ENCODE measurements at places on chromosomes 3 and 15.

GRCh38 chr3:55183201-55183600, 255.3 kb upstream of the LRTM1 start:
- DNase-seq = no peak

DNA sequence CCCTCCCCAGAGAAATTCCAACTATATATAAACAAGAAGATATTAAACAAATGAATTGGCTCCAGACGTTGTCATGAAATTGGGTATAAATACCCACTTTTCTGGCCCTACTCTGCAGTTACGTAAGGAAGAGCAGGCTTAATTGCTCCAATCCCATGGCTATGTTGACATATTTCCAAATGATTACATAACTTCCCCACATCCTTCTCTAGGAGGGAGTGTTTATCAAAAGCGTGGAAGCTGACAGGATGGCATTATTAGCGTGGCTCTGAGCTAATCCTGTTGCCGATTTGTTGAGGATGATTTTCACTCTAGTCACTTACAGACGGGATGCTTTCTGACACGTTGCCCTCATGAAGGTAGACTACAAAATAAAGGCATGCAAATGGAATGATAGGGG, 347.5 kb upstream of the TMCO5A start:
- no peak for DNase-seq

DNA sequence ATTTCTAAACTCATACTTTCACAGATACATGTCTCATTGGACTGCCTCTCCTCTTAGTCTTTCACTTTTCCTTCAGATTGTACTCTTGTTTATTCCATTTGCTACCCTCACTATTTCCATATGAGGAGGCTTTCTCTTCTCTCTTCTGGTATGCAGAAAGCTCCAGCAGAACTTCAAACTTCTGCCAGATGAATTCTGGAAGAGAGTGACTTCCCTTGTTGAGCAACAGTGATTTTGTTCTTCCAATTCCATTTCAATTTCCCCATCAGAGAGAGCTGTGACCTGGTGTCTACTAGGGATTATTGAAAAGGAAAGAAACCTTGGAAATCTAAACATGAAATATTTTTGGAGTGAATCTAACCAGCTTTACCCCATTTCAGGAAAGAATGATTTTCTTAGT, 523.2 kb upstream of the ZNF717 start:
- DNase-seq = no peak

- no peak for DNase-seq
These were observed 131.8 kb downstream of the MDFIC2 start for GRCh38 chr3:70180664-70181063.

GRCh38 chr3:59680919-59681318, 631.1 kb upstream of the CFAP20DC start:
- no peak for DNase-seq

GRCh38 chr15:36755341-36756000, 176.0 kb downstream of the CDIN1 start:
- no peak for DNase-seq

- no peak for DNase-seq
These were observed 125.8 kb downstream of the PGPEP1L start for GRCh38 chr15:98881526-98882520.

DNA sequence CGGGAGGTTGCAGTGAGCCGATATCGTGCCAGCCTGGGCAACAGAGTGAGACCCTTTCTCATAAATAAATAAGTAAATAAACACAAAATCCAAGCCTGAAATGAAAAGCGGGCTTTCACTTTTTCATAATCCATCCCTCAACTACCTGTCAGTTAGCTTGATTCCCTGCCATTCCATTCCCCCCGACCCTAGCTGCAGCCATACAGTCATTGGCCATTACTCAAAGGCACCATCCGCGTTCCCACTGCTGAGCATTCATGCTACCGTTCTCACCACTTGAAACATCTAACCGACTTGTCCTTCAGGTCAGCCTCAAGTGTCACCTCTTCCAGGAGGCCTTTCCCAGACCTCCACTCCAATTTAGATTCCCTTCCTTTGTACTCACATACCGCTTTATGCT, 1.1 kb upstream of the PARL start:
- DNase-seq = no peak

DNA sequence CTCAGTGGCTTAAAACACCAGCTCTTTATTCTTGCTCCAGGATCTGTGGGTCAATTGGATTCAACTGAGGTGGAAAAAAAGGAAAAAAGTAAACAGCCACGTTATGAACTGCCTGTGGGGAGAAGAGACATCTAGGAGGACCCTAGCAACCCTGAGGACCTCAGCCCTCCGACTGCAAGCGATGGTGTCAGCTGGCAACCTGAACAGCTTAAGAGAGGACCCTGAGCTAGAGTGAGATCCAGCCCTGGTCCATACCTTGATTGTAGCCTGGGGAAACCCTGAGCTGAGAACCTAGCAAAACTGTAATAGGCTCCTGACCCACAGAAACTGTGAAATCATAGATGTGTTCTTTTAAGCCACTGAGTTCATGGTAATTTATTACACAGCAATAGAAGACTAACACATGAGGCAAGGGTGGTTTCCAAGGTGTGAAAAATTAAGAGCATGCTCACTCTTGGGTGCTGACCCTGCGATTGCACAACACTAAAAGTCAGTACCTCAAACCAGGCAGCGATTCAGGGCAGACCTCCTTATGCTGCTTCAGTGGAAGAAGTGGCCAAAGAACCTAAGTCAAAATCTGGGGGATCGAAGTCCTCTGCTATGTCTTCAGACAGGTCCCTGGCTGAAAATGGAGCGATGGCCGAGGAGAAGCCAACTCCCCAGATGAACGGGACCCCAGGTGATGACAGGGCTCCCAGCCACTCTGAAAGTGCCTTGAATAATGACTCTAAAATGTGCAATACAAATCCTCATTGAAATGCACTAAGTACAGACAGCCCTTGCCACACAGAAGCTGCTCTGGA, 57.7 kb downstream of the GASK1A start:
- DNase-seq = no peak

- no peak for DNase-seq
These were observed 126.6 kb upstream of the MME start for GRCh38 chr3:154953538-154953937.

GRCh38 chr3:195394024-195394423, 48.8 kb downstream of the ACAP2 start:
- DNase-seq = no peak

GRCh38 chr3:165389064-165389463, 192.9 kb upstream of the SLITRK3 start:
- DNase-seq = no peak

- no peak for DNase-seq
These were observed 26.3 kb upstream of the TIPARP start for GRCh38 chr3:156648086-156648485.

GRCh38 chr3:50491023-50491422, 12.4 kb downstream of the CACNA2D2 start:
- no peak for DNase-seq

DNA sequence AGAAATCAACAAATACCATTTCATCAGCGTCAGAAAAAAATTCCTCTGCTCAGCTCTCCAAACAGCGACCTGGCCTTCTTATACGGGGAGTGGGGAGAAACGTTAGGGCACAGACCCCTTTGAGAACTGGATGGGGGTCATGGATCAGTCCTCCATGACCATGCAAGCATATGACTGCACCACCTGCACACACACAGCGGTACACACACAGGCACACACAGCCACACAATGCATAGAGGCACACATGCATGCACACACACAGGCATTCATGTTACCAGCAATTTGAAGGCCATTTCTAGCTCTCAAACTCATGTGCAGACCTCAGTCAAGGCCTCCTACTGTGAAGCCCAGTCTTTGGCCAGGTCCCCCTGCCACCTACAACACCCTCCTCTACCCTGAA, 50.2 kb downstream of the SLC41A3 start:
- no peak for DNase-seq

GRCh38 chr3:148642616-148643015, 55.1 kb upstream of the AGTR1 start:
- no peak for DNase-seq

DNA sequence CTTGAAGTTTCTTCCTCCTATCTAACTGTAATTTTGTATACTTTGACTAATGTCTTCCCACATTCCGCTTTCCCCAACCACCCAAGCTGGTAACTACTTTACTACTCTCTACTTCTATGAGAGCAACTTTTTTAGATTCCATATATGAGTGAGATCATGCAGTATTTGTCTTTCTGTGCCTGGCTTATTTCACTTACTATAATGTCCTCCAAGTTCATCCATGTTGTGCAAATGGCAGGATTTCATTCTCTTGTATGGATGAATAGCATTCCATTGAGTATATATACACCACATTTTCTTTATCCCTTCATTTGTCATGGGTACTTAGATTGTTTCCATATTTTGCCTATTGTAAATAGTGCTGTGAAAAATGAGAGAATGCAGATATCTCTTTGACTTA, 78.5 kb upstream of the CCNL1 start:
- no peak for DNase-seq

DNA sequence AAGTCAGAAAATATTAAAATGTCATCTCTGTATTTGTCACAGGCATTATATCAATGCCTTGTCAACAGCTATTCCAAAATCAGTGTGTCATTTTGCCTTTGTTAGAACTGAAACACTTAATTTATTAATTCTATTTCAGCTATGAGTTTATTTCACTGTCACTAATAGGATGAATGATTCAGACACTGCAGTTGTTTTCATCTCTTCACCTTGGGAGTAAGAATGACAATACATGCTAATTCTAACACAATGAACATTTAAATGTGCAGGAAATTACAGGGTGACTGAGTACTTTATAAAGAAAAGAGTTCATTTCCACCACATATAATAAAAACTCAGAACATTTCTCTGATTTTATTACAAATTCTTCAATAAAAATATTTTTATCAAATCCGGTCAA, 109.7 kb downstream of the P2RY1 start:
- DNase-seq = no peak

- no peak for DNase-seq
These were observed 106.0 kb downstream of the PTPRG start for GRCh38 chr3:61667383-61667782.

- DNase-seq = no peak
These were observed 14.3 kb downstream of the SUCLG2 start for GRCh38 chr3:67640023-67640660.

DNA sequence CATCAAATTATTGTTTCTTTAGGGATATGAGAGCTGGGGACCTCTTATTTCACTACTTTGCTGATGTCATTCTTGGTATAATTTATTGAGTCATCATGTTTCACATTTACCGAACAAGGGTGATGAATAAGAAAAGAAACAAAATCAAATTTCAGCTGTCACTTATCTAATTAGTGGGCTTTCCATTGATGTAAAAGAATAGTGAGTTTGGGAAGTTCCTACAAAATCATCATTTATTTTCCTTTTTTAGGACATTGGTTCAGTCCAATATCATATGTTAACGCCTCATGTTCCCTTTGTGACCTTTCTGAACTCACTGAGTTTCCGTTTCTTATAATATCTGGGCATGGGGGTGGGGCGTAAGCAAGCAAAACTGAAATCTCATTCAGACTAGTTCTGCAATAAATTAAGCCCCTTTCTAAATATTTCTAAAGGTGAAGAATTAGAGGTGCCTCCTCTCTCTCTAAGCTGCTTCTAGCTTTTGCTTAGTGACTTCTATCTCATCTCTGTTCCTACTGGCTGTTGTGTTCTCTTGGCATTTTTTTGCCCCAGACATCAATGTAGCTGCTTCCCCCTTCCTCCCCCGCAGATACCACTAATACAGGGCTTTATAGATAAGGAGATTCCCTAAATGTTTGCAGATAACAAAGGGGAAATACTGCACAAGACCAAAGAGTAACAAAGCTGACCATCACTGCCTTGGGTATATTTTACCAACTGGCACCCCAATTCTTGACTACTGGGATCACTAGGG, 238.0 kb upstream of the CTNNB1 start:
- no peak for DNase-seq

DNA sequence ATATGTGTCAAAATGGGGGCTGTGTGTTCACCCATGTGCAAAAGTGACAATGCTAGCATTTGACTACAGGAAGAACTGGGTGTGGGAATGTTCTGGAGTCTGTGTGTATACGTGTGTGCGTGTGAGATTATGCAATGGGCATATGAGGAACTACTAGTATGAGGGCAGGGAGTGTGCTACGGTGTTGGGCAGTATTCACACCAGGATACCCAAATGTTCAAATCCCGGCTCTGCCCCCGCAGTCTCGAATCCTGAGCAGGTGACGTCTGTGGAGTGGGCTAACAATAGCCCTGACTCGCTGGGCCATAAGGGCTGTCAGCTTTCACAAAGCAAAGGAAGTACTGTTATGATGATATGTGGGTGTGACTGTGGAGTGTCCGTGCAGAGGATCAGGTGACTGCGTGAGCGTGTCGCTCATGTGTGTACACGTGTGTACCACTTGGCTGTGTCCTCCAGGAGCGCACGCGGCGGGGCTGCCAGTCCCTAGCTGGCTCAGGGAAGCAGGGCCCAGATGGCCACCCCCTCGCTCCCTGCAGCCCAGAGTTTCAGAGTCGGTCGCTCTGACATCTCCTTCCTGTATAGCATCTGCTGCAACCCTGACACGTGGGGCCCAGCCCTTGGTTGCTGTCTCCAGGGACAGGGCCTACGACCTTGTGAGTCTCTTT, 27.2 kb downstream of the IQSEC1 start:
- no peak for DNase-seq

- DNase-seq = no peak
These were observed 63.2 kb downstream of the PDZRN3 start for GRCh38 chr3:73561494-73561893.

GRCh38 chr15:68997930-68998777, 16.3 kb upstream of the NOX5 start:
- DNase-seq = no peak

DNA sequence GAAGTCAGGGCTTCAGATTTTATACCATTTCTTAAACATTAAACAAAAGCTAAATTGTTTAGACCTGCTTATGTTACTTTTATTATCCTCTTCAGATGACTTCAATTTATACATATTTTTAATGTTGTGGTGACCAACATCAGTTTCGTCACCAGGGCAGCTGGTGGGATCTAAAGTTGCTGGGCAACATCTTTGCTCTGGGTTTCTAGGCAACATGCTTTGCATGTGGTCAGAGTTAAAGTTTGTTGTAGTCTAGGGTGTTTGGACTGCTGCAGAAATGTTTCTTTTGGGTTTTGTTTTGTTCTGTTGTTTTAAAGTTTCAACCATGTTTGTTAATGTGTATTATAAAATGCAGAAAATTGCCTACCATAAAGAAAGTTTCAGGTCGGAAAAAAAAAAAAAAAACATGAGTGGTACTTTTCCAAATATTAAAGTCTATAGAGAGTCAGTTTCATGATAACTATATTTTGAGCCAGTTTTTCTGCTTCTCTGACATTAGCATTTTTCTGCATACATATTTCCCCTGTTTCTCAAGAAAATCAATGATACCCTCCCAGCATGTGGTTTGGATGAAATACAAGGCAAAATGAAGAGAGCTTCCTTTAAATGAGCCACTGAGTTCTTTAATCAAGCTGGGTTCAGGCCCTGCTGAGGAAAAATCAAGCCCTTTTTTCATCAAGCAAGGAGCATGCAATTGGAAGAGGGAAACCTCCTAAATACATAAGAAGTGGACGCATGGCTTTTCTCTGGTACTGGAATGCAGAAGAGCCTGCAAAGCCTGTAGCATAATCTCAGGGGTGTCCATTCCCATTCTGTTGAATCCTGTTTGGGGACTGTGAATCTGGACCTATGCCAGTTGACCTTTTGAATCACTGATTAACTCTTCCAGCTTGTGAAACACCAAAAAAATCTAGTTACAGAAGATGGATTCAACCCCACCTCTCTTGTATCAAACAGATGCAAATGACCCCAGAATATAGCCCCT, 35.0 kb upstream of the VGLL3 start:
- no peak for DNase-seq

All from effector memory CD4-positive, alpha-beta T cell (primary cell).